ENCODE measurements at places on chromosomes 4 and X.
A peak's percentile ranks its signal among the peaks of the same experiment; 100 is the strongest.

DNA sequence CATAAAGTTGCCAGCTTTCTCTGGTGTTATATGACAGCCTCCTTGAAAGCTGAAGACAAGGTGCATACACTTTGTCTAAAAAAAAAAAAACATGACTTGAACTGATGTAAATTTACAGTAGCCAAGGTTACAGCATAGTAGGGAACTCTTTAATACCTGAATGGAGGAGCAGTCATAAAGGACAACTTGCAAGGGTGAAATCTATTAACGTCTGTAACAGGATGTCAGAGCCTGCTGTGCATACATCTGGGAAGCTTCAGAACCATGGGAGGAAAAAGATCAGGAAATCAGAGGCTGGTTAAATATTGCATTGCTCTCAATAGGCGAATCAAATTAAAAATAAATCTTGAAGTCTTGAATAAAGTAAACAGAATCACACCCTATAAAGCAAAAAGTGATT lies 484.0 kb upstream of the CTSO start:
- DNase-seq: no peak

GRCh38 chr4:43776371-43776770 lies 672.2 kb downstream of the KCTD8 start:
- no peak for DNase-seq

- DNase-seq: peak; percentile 31
Observed at GRCh38 chrX:118761939-118762707, 34.7 kb downstream of the IL13RA1 start.

GRCh38 chr4:140298001-140298400 lies 75.4 kb upstream of the SCOC start:
- no peak for DNase-seq

DNA sequence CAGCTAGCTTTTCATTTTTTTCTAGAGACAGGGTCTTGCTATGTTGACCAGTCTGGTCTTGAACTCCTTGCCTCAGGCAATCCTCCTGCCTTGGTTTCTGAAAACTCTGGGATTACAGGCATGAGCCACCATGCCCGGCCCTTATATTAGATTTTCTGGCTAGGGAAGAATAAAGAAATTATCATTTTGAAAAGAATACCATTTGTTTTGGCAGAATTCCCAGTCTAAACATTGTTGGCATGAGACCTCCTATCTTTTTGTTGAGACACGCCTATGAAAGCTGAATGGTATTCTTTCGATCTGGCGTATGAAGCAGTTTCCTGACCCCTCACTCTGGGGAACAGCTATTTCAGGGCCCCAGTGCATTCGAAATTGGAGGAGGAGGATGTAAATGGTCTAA lies 107.0 kb downstream of the REPS2 start:
- DNase-seq: no peak

- peak; percentile 47 for DNase-seq
Observed at GRCh38 chr4:112938461-112939058, 110.9 kb upstream of the ANK2 start.

GRCh38 chr4:116064331-116064730 lies 950.9 kb upstream of the NDST4 start:
- no peak for DNase-seq

GRCh38 chr4:122783301-122784215 lies 43.1 kb upstream of the FGF2 start:
- peak; percentile 56 for DNase-seq

GRCh38 chrX:43493756-43494155 lies 162.3 kb upstream of the MAOA start:
- no peak for DNase-seq

- peak; percentile 43 for DNase-seq
Observed at GRCh38 chr4:131091896-131092295, 1995.9 kb downstream of the C4orf33 start.

GRCh38 chr4:169899295-169899694 lies 126.9 kb downstream of the MFAP3L start:
- DNase-seq: no peak

DNA sequence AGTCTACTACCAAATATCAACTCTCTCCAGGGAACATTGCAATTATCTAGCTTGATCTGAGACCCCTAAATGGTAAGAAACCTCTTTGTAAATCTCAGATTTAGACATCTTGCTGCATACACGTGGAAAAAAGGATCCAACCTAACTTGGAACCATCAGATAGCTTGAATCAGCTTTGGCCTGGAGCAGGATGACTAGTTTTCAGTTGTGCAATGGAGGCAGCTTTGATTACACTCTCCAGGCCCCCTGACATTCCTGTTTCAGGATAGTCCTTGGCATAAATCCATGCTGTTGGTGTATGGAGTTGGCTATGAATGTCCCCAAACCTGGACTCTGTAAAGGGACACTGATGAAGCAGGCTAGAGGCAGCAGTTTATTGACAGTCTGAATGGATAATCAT lies 1061.9 kb upstream of the TENM3 start:
- no peak for DNase-seq

GRCh38 chr4:56618734-56619133 lies 62.4 kb downstream of the HOPX start:
- no peak for DNase-seq

- peak; percentile 37 for DNase-seq
Observed at GRCh38 chrX:78517124-78517523, 142.0 kb downstream of the RTL3 start.

DNA sequence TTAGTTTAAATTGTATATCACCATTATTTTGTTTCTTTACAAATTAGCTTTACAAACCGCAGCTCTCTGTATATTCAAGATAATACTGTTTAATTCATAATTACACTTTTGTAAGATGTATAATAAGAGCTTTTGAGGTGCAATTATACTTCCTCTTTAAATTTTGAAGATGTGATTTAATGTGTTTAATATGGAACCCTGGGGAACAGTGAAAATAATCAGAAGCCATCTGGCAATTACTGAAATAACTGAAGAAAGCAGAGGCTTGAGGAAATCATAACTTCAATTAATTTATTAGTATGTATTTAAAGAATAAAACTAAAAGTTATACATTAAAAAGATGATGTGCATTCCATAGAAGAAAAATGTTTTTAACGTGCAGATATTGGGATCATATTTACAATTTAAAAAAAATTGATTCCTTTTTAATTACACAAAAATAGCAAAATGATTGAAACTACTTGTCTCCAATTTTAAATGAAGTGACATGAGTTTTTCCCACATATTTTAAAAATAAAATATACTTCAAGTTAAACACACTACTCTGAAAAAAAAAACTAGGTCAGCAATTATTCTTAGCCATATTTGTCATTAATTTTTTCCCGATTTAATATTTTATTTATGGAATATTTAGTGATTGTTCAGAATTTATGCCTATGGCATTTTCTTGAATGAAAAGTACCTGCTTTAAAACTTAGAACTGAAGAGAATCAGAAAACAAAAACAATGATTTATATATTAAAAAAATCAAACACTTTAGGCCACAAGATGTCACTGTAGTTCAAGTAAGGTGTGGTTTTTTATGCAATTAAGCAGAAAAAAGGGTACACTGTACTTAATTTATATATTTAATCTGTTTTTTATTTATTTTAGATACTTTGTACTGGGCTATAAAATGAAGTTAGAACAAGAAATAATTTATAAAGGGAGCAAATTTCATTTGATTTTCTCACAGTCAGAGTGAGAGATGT lies 942.7 kb upstream of the NDST4 start:
- DNase-seq: peak; percentile 16

DNA sequence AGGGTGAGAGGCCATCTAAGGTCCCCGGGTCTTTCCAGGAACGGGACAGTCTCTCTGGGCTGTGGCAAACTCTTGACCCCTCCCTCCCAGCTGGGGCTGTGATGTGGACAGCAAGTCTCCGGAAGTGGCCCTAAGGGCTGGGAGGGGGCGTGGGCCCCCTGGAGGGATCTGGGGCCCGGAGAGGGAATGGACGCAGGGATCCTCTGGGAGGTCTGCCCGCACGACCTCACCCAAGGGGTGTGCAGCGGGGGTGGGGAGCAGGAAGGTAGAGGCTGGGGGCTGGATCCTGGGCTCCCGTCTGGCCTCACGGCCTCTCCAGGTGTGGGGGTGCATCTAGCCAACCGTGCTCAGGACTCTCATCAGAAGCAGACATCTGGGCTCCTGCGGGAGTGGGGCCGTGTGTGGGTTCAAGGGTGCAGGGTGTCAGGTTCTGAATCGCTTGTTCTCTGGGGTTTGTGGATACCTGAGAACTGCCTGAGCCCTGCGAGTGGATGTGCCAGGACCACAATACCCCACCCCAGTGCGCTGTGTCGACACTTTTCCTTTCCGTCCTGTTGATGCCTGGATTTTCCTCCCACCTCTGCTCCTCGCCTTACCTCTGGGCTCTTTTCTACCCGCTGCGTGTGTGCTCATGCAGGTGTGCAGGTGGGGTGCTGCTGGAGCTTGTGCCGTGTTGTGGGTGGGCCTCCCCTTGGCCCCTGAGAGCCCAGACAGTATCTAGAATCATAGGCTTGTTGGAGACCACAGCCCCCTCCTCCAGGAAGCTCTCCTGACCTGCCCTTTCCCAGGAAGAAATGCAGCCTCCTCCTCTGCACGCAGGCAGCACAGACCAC lies 915 bp downstream of the CPZ start:
- DNase-seq: no peak

DNA sequence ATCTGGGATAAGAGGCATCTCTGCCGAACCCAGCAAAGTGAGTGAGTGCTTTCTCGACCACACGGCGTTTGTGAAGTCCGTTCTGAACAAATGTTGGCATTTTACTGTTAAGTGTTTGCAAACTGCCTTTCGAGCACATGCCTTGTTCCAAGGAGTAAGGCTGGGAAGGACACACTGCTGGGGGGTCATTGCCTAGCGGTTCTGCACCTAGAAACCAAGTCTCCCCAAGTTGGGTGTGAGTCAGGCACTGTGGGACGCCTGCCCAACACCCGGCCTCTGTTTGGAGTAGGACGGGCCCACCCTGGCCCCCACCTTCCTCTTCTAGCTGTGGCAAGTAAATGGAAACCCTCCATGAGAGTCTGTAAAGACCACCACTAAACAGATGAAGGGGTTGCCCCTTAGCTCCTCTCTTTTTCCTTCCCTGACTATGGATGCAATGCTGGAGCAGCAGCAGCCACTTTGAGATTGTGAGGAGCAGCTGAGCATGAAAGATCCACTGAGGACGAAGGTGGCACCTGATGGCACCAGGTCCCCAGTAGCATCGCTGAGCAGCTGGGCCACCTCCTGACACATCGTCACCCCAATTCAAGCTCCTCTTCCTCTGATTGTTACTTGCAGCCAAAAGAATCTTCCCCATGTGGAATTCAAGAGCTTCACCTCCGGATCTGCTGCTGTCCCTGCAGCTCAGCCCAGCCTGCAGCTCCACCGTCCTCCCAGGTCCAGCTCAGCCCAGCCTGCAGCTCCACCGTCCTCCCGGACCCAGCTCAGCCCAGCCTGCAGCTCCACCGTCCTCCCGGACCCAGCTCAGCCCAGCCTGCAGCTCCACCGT lies 6.3 kb downstream of the CPLX1 start:
- DNase-seq: no peak

GRCh38 chr4:14767142-14767541 lies 235.1 kb upstream of the CPEB2 start:
- DNase-seq: no peak

GRCh38 chrX:10050481-10050880 lies 83.3 kb downstream of the CLDN34 start:
- no peak for DNase-seq

GRCh38 chrX:133776072-133776471 lies 209.3 kb downstream of the GPC3 start:
- DNase-seq: peak; percentile 9

DNA sequence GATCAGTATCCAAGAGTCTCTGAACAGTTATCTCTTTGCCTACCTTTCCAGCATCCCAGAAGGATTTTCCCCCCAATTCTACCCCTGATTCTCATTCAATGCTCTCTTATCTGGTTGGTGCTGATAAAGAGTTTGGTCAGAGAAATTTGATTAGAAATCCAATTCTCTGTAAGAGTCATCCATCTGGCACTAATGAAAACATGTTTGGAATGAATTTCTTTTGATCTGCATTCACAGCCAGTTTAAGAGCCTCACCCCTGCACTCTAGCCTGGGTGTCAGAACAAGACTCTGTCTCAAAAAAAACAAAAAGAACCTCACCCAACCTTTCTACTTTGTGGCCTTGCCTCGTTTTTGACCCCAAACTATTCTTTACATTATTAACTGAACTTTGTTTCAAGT lies 122.1 kb downstream of the MANBA start:
- no peak for DNase-seq

DNA sequence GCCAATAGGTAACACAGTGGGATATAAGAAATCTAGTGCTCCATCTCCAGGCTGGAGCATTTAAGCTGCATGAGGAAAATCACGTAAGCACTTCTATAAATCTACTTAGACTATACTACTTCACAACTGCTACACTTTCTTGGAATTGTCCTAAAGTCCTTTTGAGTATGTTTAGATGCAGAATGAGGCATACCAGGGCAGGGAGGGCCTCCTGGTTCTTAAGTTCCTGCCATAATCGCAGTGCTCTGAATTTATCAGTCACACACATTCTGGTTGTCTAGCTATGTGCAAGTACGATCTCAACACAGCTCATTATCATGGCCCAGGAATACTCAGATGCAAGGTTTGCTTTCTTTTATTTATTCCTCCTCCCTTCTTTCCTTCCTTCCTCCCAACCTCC lies 130.3 kb downstream of the GUCY2F start:
- no peak for DNase-seq

DNA sequence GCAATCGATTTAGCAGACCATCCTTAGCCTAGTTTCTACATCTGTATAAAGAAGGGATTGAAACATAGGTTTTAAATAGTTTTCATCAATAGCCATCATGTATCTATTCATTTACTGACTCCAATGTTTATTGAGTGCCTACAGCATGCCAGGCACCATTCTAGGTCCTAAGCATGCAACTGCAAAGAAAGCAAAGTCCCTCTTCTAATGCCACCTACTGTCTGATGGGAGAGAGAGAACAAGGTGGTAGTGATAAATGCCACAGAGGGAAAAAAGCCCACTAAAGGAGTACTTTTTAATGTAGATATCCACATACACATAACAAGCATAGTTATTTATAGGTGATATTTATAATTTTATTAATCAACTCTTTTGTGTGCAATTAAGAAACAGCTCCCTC lies 67.6 kb upstream of the PPARGC1A start:
- no peak for DNase-seq

GRCh38 chrX:77622672-77623071 lies 163.3 kb downstream of the ATRX start:
- DNase-seq: no peak

GRCh38 chrX:50814701-50815100 lies 707 bp upstream of the SHROOM4 start:
- no peak for DNase-seq

DNA sequence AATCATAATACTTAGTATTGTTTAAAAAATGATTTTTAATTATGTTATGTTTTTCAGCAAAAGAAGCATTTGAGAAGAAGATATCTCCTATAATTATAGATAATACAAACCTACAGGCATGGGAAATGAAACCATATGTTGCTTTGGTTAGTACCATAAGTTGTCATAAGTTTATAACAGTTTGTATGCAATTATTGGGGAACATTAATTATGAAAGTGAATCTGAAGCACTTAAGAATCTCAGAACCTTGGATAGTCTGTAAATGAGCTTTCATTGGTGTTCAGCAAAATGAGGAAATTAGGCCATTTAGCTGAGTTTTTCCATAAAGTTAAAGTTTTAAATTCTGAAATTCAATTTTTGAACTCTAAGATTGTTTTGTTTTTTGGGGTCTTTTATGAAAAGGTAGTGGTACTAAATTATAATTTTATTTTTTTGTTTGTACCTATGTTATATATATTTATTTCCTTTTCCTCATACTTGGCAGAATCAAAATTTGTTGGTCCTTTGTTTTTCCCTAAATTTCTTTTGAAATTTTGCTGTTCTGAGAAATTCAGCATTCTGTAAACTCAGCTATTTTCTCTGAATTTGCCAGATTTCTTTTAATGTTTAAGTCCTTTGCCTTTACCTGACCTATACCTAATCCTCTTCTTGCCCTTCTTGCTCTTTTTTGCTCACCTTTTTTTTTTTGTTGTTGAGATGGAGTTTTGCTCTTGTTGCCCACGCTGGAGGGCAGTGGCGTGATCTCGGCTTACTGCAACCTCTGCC lies 55.6 kb downstream of the N4BP2 start:
- no peak for DNase-seq
